Lower lobe of right lung (tissue), 2 donors: ENCODE measurements at places on chromosomes 1 and 21. TPM values are rescaled to one million over a fixed set of nuclear protein-coding genes. Genes with fewer than 3 reads are reported as not detected.

MANEAL gene
- 4.9 TPM for total RNA-seq

DDX59 gene
- total RNA-seq = 19.6 TPM

- H3K36me3 ChIP-seq = peaks cover 81% of the 10 kb centered on the region
- no peaks in the 10 kb centered on the region for H3K27me3 ChIP-seq
- peaks cover 12% of the 10 kb centered on the region for H3K4me1 ChIP-seq
- DNase-seq = no peak
These were observed 10.1 kb upstream of the IL10RB start for GRCh38 chr21:33256019-33256418.

DNA sequence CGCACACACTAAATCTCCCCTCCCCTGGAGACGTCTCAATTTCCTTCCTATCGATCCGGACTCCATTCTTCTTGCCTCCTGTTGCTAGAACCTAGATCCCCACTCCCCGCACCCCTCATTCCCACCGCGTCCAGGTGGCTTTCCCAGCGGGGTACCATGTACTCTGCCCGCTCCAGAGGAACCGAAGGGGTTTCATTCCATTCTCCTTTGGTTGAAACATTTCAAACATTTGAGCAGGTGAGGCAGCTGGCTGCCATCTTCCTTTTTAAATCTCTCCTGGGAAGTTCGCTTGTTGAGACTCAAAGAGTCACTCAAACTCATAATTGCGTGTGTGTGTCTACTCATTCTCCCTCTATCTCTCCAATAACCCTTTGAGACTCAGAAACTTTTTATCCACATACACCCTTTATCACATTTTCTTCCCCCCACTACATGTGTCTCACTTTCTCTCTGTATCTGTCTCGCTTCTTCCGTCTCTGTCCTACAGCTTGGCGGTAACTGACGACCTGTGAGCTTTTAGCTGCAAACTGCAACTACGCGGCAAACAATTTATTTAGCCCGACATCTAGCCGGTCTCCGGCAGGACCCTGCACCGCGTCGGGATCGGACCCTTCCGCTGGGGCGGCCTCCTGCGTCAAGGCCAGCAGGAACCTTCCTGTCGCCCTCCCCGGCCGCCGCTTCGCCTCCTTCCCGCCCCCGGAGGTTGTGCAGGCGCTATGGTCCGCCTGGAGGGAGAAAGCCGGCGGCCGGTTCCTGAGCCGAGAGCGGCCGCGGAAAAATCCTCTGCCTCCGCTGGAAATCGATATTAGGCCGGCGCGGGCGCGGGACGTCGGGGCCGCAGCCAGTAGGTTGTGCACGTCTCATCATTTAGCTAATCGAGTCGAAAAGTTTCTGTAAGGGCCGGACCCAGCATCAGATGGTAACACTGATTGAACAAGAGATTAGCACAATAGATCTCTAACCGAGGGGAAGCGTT lies 3.0 kb upstream of the FOXD3 start:
- no peak overlapping the region for H3K27ac ChIP-seq
- no peak overlapping the region for H3K4me3 ChIP-seq
- no peaks in the 10 kb centered on the region for H3K36me3 ChIP-seq
- H3K4me1 ChIP-seq = peaks cover 42% of the 10 kb centered on the region

DNA sequence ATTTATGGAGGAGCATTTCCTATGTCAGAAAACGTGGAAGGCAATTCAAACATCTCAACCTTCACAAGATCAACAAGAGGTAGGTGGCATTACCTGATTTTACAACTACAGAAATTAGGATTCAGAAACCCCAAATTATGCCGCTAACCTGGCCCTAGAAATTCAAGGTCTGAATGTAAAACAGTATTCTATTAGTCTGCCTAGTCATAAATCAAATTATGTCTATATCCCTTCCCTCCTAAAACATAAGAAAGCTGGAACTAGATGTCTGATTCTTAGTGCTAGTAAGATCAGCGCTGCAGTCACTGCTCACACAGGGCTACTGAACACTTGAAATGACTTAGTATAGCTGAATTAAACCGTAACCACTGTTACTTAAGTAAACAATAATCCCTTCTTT lies 1.4 kb downstream of the TOMM20 start:
- H3K36me3 ChIP-seq = peaks cover 14% of the 10 kb centered on the region
- H3K27ac ChIP-seq = peak overlapping the region; percentile 90
- no peaks in the 10 kb centered on the region for H3K27me3 ChIP-seq
- peak overlapping the region; percentile 92 for H3K4me3 ChIP-seq
- DNase-seq = no peak

HES3 gene
- total RNA-seq = not detected

DNA sequence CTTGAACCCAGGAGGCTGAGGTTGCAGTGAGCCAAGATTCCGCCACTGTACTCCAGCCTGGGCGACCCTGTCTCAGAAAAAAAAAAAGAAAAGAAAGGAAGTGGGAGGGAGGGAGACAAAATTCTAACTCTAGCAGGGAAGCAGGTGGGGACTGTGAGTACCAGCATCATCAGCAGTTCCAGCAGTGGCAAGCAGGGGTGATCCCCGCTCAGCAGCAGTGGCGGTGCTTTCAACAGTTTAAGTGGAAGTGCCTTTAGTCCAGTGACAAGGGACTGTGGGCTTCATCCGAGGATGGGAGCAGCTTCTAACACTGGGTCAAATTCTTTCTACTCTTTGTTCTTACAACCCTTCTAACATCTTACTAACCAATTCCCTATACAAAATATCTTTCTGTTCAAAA lies 858.1 kb upstream of the ADAMTS5 start:
- no peak for DNase-seq
- H3K27ac ChIP-seq = no peak overlapping the region
- no peak overlapping the region for H3K4me3 ChIP-seq
- no peaks in the 10 kb centered on the region for H3K36me3 ChIP-seq
- no peaks in the 10 kb centered on the region for H3K4me1 ChIP-seq

GRCh38 chr1:19949016-19949415 lies 25.6 kb upstream of the PLA2G2E start:
- no peak overlapping the region for H3K27ac ChIP-seq
- no peaks in the 10 kb centered on the region for H3K36me3 ChIP-seq
